ENCODE measurements at places on chromosomes 16 and 17.

DNA sequence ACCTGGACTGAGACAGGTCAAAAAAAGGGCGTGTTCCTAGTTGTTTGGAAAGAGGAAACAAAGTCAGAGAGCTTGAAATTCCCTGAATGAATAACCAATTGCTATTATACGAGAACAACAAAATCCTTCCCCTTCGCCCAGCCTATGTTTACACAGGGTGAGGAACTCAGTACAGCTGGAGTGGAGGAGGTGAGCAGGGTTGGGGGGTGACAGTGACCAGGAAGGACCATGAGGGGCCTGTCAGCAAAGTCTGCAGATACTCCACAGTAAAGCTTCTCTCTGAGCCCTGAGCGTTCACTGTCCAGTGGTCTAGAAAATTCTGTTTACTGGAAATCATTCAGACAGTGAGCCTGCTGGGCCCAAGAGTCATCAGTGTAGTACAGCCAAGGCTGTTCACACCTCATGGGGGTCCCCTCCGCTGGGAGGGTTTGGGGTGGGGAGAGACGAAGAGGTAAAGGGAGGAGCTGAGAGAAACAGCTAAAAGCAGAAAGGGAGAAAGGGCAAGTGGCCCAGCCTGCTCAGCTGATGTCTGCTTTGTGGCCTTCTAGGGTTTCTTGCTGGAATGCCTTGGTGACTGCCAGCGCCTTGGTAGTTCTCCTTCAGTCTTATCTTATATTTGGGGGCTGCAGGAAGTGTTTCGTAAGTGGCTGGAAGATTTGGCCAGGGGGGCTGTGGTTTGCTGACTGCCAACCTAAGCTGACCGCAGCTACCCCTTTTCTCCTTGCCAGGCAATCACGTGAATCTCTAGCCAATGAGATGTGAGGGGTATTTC lies 5.7 kb downstream of the DUSP3 start:
- DNase-seq, result no peak

DNA sequence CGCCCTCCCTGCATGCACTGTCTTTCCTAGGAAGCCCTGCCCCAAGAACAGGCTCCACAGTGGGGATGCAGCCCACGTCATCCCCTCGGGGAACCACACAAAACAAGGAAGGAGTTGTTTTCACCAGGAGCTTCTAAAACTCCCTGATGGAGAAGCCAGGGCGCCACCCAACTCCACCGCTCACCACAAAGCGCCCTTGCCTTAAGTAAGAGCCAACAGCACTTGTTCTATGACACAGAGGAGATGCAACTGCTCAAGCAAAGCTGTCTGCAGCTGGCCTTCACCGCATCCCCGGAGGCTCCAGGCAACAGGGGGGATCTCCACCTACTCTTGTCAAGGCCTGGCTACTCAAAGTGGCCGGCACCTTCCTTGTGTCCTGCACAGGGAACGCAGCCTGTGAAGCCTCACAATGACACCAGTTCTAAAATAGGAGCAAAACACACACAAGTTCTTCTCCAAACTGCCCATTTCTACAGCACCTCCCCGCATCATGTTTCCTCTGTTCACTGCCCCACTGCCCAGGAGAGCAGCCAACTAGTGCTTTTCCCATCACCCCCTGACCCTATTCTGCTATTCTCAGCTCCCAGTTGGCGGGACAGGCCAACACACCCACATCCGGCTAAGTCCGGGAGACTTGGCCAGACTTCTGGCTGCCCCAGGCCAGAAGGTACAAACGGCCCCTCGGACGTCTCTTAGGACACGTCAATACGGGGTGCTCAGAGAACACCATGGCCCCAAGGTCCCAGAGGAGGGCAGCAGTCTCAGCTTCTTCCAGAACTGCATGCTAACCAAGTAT lies 24.2 kb downstream of the MPG start:
- no peak for DNase-seq

GRCh38 chr17:77734371-77735080 lies 224.0 kb upstream of the TNRC6C start:
- no peak for DNase-seq

DNA sequence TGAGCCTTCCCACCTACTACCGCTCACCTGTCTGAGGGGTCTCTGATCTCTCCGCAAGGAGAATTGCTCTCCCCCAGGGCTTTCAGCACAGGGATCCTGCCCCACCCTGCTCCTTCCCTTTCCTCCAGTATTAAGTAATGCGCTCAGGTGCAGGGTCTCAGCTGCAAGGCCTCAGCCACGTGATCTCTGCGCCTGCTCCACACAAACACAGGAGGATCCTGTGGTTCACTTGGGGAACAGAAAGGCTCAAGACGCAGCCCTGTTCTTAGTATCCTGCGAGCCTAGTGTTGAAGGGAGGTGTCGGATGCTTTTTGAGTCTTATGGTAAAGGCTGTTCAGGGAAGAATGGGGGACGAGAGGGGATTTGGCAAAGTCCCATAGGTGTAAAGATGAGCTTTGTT lies 41.6 kb upstream of the GCSH start:
- no peak for DNase-seq

DNA sequence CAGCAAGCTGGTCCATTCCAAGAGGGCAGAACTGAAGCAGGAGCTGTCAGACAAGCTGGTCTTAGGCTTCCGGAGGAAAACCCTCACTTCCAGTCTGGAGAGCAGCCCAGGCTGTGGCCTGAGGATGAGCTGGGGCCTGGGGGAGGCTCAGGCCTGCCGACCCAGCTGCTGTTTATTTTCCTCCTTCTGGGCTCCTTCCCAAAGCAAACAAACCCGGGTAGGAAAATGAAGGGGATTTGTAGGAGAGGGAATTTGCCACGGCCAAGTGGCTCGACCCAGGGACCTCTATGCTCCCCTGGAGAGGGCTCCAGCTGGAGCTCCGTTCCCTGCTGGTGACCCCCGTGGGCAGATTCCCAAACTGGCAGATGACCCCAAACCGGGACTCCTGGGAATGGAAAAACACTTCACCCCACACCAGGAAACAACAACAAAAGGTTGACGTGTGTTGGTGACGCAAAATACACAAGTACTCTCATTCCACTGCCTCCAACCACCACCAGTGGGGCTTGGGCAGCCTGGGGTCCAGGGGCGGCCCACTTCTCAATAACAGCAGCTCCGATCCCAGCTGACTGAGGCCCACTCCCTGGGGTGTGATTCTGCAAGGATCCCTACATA lies 8.8 kb downstream of the JUP start:
- no peak for DNase-seq
